ENCODE measurements at places on chromosomes 4 and X. TPM values are rescaled to one million over a fixed set of nuclear protein-coding genes. Genes with fewer than 3 reads are reported as not detected.

DTHD1 gene
- not detected for total RNA-seq

TRIML2 gene
- not detected for total RNA-seq

ABCG2 gene
- 7.0 TPM for total RNA-seq

CLRN2 gene
- total RNA-seq, result not detected

GPRASP1 gene
- total RNA-seq, result 1.9 TPM

SLC49A3 gene
- 2.4 TPM for total RNA-seq

HTRA3 gene
- 1.9 TPM for total RNA-seq

NPY5R gene
- total RNA-seq, result not detected

COX7B2 gene
- not detected for total RNA-seq

CXXC4 gene
- 0.36 TPM for total RNA-seq

SPARCL1 gene
- total RNA-seq, result not detected

CYBB gene
- not detected for total RNA-seq

FATE1 gene
- total RNA-seq, result not detected

NEXMIF gene
- not detected for total RNA-seq

AFM gene
- not detected for total RNA-seq

THAP6 gene
- total RNA-seq, result 11.6 TPM

CXorf49 gene
- not detected for total RNA-seq

CXCL1 gene
- 64.6 TPM for total RNA-seq

CRMP1 gene
- total RNA-seq, result not detected

TRIM61 gene
- not detected for total RNA-seq

FGA gene
- not detected for total RNA-seq

CT45A10 gene
- total RNA-seq, result not detected

BEND2 gene
- total RNA-seq, result not detected

NRK gene
- 5.3 TPM for total RNA-seq

GBA3 gene
- total RNA-seq, result not detected

SPACA5 gene
- not detected for total RNA-seq

MEPE gene
- not detected for total RNA-seq

IQSEC2 gene
- 6.5 TPM for total RNA-seq

MYL5 gene
- 6.7 TPM for total RNA-seq

ODAPH gene
- total RNA-seq, result not detected

MTCP1 gene
- total RNA-seq, result 2.3 TPM

ZFYVE28 gene
- total RNA-seq, result 7.2 TPM

JCHAIN gene
- not detected for total RNA-seq

ADH7 gene
- total RNA-seq, result not detected

GSX2 gene
- total RNA-seq, result not detected

VCX gene
- not detected for total RNA-seq

MAP3K15 gene
- 0.13 TPM for total RNA-seq

TNIP3 gene
- total RNA-seq, result 0.80 TPM

PNCK gene
- not detected for total RNA-seq

LRP2BP gene
- total RNA-seq, result 0.53 TPM

UBL4A gene
- total RNA-seq, result 32.4 TPM

P2RY8 gene
- total RNA-seq, result not detected

SLC25A53 gene
- 7.7 TPM for total RNA-seq

FIP1L1 gene
- 54.1 TPM for total RNA-seq

CACNA1F gene
- total RNA-seq, result not detected

NOX1 gene
- total RNA-seq, result not detected

CPZ gene
- total RNA-seq, result not detected

TSPAN5 gene
- total RNA-seq, result 59.9 TPM

All from thoracic aorta endothelial cell (primary cell).